SK-N-SH (cell line): ENCODE measurements at places on chromosomes 2 and 18. TPM values are rescaled to one million over a fixed set of nuclear protein-coding genes. Genes with fewer than 3 reads are reported as not detected.

The IKZF2 gene
- polyA plus RNA-seq, result 1.3 and 1.4 TPM in 2 replicates

The GPR35 gene
- 1.2 and 1.3 TPM in 2 replicates for polyA plus RNA-seq

The TWIST2 gene
- polyA plus RNA-seq, result 10.2 and 19.5 TPM in 2 replicates

The VWC2L gene
- not detected in 2 replicates for polyA plus RNA-seq

The TUBB6 gene
- 285 and 387 TPM in 2 replicates for polyA plus RNA-seq

The LAMA1 gene
- polyA plus RNA-seq, result 0.07 and 0.11 TPM in 2 replicates
